ENCODE measurements at places on chromosomes 2 and 18. TPM values are rescaled to one million over a fixed set of nuclear protein-coding genes. Genes with fewer than 3 reads are reported as not detected.
A peak's percentile ranks its signal among the peaks of the same experiment; 100 is the strongest.

ZSWIM2 gene
- not detected for polyA plus RNA-seq

C1QL2 gene
- not detected for polyA plus RNA-seq

LRRC30 gene
- not detected for polyA plus RNA-seq

UPP2 gene
- polyA plus RNA-seq, result not detected

PRKCE gene
- 14.8 TPM for polyA plus RNA-seq

IL37 gene
- polyA plus RNA-seq, result not detected

RAB27B gene
- 0.03 TPM for polyA plus RNA-seq

METAP1D gene
- 3.5 TPM for polyA plus RNA-seq

MLPH gene
- not detected for polyA plus RNA-seq

TLX2 gene
- not detected for polyA plus RNA-seq

DNA sequence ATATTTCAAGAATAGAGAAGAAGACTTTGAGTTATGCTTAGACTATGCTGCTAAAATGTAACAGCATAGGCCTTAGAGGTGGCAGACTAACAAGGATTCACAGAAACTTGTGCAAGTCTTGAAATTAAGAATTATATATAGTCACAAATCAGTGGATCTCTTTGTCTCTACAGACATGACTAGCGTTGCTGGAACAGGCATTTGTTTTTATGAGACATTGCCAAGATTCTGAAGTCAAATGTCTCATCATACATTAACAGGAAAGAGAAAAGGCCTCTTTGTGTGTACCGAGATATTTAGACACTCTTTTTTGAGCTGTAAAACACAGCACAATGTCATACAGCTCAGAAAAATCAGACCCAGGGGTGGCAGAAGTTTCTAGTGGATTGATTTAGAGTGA, 207.1 kb downstream of the TMX3 start:
- no peak overlapping the region for H3K4me3 ChIP-seq
- H3K27ac ChIP-seq, result no peak overlapping the region
- H3K36me3 ChIP-seq, result no peaks in the 10 kb centered on the region
- H3K4me1 ChIP-seq, result no peaks in the 10 kb centered on the region
- no peaks in the 10 kb centered on the region for H3K27me3 ChIP-seq

- DNase-seq, result no peak
- no peaks in the 10 kb centered on the region for H3K36me3 ChIP-seq
- no peak overlapping the region for H3K4me3 ChIP-seq
- no peak overlapping the region for H3K27ac ChIP-seq
- peaks cover 54% of the 10 kb centered on the region for H3K27me3 ChIP-seq
Observed at GRCh38 chr2:117858892-117859531, 44.5 kb downstream of the DDX18 start.

- H3K4me3 ChIP-seq, result no peak overlapping the region
- no peaks in the 10 kb centered on the region for H3K27me3 ChIP-seq
- no peak for DNase-seq
Observed at GRCh38 chr2:14301331-14301730, 331.2 kb upstream of the LRATD1 start.

DNA sequence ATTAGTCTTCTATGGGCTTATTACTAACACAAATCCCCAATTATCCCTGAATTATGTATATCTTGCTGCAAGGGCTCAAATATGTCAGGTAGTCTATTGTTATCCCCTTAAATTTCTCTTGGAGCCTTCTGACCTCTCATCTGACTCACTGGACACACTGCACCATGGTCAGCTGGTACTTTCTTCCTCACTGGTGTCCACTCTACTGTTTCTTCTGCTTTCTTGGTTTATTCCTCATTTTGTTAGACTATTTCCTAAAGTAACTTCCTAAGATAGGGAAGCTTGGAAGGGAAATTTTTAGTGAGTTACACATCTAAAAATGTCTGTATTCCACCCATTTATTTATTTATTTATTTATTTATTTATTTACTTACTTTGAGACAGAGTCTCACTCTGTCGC, 26.5 kb downstream of the WDR35 start:
- no peak overlapping the region for H3K27ac ChIP-seq
- H3K4me1 ChIP-seq, result no peaks in the 10 kb centered on the region
- H3K27me3 ChIP-seq, result no peaks in the 10 kb centered on the region
- H3K4me3 ChIP-seq, result no peak overlapping the region
- DNase-seq, result no peak
- H3K36me3 ChIP-seq, result no peaks in the 10 kb centered on the region

DNA sequence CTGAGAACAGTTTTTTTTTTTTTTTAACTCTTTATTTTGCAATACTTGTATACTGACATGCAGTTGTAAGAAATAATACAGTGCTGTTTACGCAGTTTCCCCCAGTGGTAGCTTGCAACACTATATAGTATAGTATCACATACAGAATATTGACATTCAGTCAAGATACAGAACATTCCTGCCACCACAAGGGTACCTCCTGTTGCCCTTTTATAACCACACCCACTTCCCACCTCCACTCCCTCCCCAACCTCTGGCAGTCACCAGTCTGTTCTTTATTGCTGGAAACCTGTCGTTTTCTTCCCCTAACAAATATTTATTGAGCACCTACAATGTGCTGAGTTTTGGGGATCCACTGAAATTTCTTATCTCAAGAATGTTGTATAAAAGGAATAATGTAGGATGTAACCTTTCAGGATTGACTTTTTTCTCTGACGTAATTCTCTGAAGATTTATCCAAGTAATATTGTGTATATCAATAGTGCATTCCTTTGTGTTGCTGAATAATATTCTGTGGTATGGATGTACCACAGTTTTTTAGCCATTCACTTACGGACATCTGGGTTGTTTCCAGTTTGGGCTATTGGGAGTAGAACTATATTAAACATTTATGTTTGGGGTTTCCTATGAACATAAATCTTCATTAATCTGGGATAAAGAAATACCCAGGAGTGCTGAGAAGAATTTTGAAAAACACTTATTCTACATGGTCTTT, 51.4 kb upstream of the EML6 start:
- peaks cover 13% of the 10 kb centered on the region for H3K36me3 ChIP-seq
- H3K4me3 ChIP-seq, result no peak overlapping the region
- peaks cover 20% of the 10 kb centered on the region for H3K4me1 ChIP-seq
- no peaks in the 10 kb centered on the region for H3K27me3 ChIP-seq

GRCh38 chr2:144849612-144850011, 329.7 kb upstream of the ZEB2 start:
- no peak for DNase-seq
- H3K4me3 ChIP-seq, result no peak overlapping the region
- peaks cover 3% of the 10 kb centered on the region for H3K36me3 ChIP-seq
- H3K27ac ChIP-seq, result no peak overlapping the region

GRCh38 chr2:156436497-156437085, 412 bp downstream of the GPD2 start:
- H3K27me3 ChIP-seq, result no peaks in the 10 kb centered on the region
- H3K27ac ChIP-seq, result peak overlapping the region; percentile 94
- peaks cover 24% of the 10 kb centered on the region for H3K4me1 ChIP-seq
- H3K4me3 ChIP-seq, result peak overlapping the region; percentile 94
- peaks cover 9% of the 10 kb centered on the region for H3K36me3 ChIP-seq

GRCh38 chr2:236684504-236685256, 115.1 kb downstream of the ACKR3 start:
- peaks cover 7% of the 10 kb centered on the region for H3K27me3 ChIP-seq
- H3K27ac ChIP-seq, result no peak overlapping the region
- DNase-seq, result no peak
- H3K36me3 ChIP-seq, result no peaks in the 10 kb centered on the region

DNA sequence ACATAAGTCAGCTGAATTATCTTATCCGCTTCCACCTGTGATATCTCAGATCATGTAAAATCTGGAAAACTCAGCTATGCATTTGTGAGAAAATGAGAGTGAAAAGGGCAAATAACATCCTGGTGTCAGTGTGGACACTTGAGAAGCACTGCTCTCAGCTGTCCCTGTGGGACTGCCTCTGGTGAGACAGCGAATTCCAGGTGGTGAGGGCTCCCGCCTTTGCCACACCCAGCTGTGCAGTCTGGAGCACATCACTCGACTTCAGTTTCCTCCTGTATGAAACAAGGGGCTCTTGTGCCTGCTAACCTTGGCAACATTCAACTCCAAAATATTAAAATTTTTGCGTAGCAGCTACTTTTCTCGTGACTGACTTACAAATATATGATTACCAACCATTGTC, 194.9 kb upstream of the BOD1L2 start:
- H3K27ac ChIP-seq, result no peak overlapping the region
- H3K4me1 ChIP-seq, result no peaks in the 10 kb centered on the region
- no peaks in the 10 kb centered on the region for H3K27me3 ChIP-seq
- H3K4me3 ChIP-seq, result no peak overlapping the region
- H3K36me3 ChIP-seq, result peaks cover 16% of the 10 kb centered on the region
- no peak for DNase-seq

DNA sequence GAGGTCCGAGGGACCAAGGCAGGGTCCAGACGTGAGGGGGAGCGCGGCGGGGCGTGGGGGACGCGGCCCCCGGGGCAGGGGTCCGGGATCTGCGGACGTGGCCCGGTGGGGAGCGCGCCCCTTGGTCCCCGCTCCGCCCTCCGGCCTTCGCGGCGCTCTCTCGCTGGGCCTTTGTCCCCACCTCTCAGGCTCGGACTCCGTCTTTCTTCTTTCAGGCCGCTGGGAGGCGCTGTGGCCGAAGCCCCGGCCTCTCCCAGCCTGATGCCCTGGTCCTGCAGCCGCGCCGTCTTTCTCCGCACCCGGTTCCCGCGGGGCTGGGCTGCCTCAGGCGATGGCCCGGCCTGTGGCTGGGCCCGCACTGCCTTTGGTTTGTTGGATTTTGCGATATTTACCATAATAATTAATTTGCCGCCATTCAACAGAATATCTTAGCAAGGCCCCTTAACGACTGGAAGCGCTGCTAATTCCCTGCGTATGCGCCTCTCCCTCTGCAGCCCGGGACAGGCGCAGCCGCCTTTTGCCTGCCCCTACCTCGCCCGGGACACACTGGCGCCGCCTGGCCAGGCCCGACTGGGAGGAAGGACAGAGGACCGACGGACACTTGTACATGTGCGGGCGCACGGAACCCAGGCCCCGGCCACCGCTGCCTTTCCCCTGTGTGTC, 10.8 kb downstream of the SIX3 start:
- H3K36me3 ChIP-seq, result peaks cover 7% of the 10 kb centered on the region
- H3K4me1 ChIP-seq, result peaks cover 32% of the 10 kb centered on the region
- H3K4me3 ChIP-seq, result peak overlapping the region; percentile 51
- peaks cover 93% of the 10 kb centered on the region for H3K27me3 ChIP-seq
- no peak overlapping the region for H3K27ac ChIP-seq

DNA sequence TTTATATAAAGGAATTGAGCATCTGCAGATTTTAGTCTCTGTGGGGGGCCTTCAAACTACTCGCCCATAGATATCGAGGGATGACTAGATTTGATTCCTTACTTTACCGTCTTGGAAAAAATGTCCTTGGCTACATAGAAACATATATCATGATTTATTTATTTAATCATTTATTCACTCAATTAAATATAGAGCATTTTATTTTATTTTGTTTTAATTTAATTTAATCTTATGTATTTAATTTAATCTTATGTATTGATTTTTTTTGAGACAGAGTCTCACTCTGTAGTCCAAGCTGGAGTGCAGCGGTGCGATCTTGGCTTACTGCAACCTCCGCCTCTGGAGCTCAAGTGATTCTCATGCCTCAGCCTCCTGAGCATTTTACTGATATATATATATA, 105.4 kb downstream of the SCN9A start:
- H3K27me3 ChIP-seq, result no peaks in the 10 kb centered on the region
- H3K4me1 ChIP-seq, result no peaks in the 10 kb centered on the region
- no peak overlapping the region for H3K4me3 ChIP-seq

GRCh38 chr2:60408811-60409530, 144.5 kb downstream of the BCL11A start:
- DNase-seq, result no peak
- peak overlapping the region; percentile 93 for H3K27ac ChIP-seq
- no peak overlapping the region for H3K4me3 ChIP-seq
- H3K4me1 ChIP-seq, result peaks cover 95% of the 10 kb centered on the region

GRCh38 chr2:212770240-212770639, 231.6 kb upstream of the ERBB4 start:
- no peaks in the 10 kb centered on the region for H3K27me3 ChIP-seq
- H3K4me1 ChIP-seq, result no peaks in the 10 kb centered on the region
- DNase-seq, result no peak
- H3K27ac ChIP-seq, result no peak overlapping the region
- H3K4me3 ChIP-seq, result no peak overlapping the region

- H3K36me3 ChIP-seq, result no peaks in the 10 kb centered on the region
- no peaks in the 10 kb centered on the region for H3K4me1 ChIP-seq
- H3K27ac ChIP-seq, result no peak overlapping the region
- no peak for DNase-seq
Observed at GRCh38 chr2:212145121-212145520, 393.5 kb downstream of the ERBB4 start.

DNA sequence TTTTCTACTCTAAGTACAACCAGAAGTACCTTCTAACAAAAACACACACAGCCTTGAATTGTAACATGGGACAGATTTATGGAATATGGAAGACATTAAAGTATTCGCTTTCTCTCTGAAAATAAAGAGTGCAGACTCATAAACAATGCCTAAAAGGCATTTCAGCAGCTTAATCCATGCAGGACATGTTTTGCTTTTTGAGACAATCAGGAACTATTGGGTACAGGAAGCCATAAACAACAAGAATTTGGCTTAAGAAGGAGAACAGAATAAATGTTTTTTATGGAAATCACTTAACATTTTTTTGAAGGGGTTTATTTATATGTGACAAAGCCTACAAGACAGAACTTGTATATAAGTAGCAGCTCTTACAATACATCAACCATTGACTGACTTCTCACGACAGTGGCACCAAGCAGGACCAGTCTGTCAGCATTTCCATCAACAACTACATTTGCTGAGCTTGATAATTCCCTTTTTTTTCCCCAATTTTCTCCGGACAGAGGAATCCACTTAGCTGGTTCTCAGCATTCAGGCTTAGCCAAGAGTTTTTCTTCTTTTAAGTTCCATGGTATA, 140.1 kb downstream of the EXOC6B start:
- H3K4me3 ChIP-seq, result no peak overlapping the region
- no peak overlapping the region for H3K27ac ChIP-seq

All from naive B cell (primary cell).